Body of pancreas (tissue), 4 donors: ENCODE measurements at places on chromosomes 4 and X. TPM values are rescaled to one million over a fixed set of nuclear protein-coding genes. Genes with fewer than 3 reads are reported as not detected.

DNA sequence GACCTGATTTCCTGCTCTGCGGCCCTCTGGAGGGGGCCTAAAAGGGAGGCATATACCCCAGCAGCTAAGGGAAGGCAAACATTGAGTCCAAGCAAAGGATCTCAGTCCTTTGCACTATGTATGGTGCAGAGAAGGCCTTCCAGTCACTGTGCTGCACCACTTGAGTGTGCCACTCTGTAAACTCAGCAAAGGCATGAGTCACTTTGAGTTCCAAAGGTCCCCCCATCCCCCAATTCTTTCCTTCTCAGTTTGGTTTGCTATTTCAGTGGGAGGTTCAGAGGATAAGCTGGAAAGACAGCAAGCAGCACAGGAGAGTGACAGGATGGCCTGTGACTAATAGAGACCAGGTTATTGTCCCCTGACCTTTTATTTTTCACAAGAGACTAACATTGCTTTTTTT is 131.3 kb downstream of the FHDC1 start:
- DNase-seq, result no peak

GRCh38 chr4:106329041-106329618 is 12.8 kb downstream of the AIMP1 start:
- no peak for DNase-seq

GRCh38 chr4:2497931-2498330 is 29.0 kb downstream of the RNF4 start:
- DNase-seq, result no peak

Gene LGI2
- 2.0 TPM for total RNA-seq

- DNase-seq, result no peak
Measured at GRCh38 chrX:105636667-105637066, 185.7 kb upstream of the NRK start.
